ENCODE measurements at places on chromosomes 6 and 20.

- DNase-seq = no peak
Measured at GRCh38 chr6:157867155-157867559, 44.1 kb downstream of the SNX9 start.

- no peak for DNase-seq
Measured at GRCh38 chr6:118882314-118882905, 11.5 kb upstream of the ASF1A start.

DNA sequence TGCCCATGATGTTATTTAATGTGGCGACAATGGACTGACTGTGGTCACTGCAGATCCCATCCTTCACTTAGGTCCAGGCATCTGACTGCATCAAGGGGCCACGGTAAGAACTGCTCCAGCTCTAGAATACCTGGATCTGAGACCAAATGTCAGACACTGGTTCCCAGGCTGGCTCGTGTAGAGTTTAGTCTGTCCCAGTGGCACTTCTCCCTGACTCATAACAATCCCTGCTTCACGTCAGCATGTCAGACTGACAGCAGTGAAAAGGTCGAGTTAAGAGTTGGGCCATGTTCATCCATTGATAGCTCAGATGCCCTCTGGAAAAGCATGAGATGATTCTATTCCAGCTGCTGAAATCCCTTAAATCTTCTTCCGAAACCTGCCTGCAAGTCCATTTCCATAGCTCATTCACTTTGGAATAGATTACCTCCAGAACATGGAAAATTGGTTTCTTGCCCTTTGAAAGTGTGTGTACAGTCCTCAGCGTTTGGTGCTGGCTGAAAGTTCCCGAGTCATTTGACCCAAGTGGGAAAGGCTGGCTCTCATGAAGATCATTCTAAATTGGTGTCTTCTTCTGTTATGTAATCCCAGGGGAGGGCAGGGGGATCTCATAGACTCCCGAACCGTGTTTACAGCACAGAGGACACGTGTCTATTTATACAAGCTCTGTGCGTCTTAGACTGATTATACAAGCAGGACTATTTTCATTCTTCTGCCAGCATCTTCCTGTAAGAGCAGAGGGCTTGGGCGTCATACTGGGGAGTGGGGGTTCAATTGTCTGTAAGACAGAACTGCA, 160.8 kb downstream of the ZDHHC14 start:
- no peak for DNase-seq

GRCh38 chr20:53834062-53834442, 236.3 kb downstream of the BCAS1 start:
- DNase-seq = no peak

DNA sequence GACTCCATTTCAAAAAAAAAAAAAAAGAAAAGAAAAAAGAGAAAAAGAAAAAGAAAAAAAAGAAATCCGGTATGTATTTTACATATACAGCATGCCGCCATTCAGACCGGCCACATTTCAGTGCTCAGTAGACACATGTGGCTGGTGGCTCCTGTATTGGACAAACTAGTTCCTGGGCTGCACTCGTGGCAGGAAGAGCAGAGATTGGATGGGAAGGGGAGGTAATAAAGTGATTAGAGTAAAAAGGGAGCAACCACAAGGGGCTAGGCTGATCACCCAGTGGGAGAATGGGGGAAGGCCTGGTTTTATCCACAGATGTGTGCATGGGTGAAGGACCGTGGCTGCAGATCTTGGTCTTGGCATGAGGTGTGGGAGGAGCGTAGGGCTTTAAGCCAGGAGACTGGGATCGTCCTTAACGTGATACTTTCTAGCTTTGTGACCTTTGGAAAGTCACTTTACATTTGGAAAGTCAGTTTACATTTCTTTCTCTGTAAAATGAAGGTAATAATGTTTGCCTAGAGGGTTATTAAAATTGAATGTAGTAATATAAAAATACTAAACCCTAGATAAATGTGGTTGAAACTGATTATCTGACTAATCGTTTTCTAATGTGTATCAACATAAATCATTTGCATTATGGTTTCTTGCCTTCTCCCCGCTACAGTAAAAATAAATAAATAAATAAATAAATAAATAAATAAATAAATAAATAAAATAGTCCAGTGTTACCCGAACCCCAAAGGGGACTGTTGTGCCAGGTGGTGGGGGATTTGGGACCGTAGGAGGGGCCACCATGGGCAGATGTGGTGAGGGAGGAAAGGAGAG, 869 bp upstream of the TRIM15 start:
- no peak for DNase-seq

DNA sequence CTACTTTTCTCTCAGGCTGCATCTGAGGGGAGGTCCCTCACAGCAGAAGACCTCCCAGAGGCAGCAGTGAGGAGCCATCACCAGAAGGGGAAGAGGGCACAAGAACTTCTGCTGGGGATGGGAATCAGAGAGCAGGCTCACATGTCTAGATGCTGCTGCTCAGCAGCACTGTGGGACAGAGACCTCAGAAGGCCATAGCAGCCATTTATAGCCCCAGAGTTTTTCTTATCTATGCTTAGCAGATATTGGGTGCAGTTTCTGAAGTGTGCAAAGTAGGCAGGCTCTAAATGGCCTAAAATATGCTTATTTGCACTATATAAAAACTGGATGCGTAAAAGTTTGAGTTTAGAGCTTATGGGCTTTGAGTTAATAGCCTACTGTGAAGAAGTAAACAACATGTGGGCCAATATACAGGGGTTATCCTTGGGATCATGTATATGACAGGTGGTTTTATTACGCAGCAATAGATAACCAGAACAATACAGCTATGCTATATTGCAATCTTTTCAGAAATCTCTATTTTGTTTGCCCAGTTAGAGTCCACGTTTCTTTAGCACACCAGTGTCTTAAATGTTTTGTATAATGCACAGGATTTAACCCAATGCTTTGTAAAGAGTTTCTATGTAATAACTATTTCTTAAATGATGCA, 60.2 kb upstream of the TMEM244 start:
- DNase-seq = no peak

GRCh38 chr6:146444189-146444588, 99.4 kb upstream of the RAB32 start:
- DNase-seq = no peak

DNA sequence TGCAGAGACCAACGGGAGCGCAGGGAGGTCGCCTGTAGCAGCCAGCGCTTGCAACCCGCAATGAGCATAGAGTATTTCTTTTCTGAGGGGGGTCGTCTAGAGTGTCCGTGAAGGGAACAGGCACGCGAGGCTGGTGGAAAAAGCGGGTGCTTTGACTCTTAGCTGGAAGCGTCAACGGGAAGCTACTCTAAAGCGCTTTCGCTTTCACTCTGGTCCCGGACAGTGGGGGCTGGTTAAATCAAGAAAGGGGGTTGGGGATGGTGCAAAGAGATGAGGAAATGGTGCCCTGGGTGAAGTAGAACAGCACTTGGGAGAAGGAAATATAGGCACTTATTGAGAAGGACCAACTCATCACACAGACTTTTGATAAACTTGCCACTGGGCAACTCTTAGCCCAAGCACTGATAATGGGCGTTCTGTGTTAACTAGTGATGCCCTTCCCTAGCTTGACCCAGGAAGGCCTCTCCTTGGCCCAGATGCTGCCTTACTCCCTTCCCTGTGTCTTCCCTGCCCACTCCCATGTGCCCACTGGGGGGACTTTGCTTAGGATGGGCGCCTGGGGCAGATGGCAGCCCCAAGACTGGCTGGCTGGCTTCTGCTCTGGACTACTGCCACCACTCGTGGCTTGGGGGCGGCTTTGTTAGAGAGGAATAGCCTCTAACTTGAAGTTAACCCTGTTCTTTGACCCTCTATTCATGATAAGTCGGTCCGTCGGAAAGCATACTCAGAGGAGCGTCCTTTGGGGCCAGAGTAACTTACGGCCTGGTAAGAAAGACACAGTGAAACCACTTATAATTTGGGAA, 585 bp downstream of the PSMB9 start:
- peak; percentile 74 for DNase-seq

All from CD4-positive, alpha-beta T cell treated with Interleukin-21 for 1 hour (primary cell).